HFFc6 (cell line): ENCODE measurements at places on chromosomes 1 and 21. TPM values are rescaled to one million over a fixed set of nuclear protein-coding genes. Genes with fewer than 3 reads are reported as not detected.

- H3K36me3 ChIP-seq, result peaks cover 17% of the 10 kb centered on the region; the same call in 1 of the 2 replicates
- H3K27ac ChIP-seq, result peak overlapping the region; percentile 70
- peaks cover 30% of the 10 kb centered on the region for H3K4me1 ChIP-seq
Observed at GRCh38 chr1:227317011-227317451, 1.3 kb downstream of the CDC42BPA start.

C4BPB gene
- 0.15 to 0.74 TPM (median 0.21 TPM) in 3 replicates for total RNA-seq

GRCh38 chr1:77063118-77063517, 156.1 kb downstream of the PIGK start:
- no peaks in the 10 kb centered on the region; the same call in none of the 2 replicates for H3K27me3 ChIP-seq
- no peaks in the 10 kb centered on the region for H3K36me3 ChIP-seq
- H3K4me3 ChIP-seq, result no peak overlapping the region
- H3K27ac ChIP-seq, result no peak overlapping the region

- no peak for DNase-seq
- H3K4me1 ChIP-seq, result peaks cover 17% of the 10 kb centered on the region
- no peak overlapping the region for H3K27ac ChIP-seq
- H3K4me3 ChIP-seq, result no peak overlapping the region
Observed at GRCh38 chr1:21661886-21662285, 7.3 kb downstream of the RAP1GAP start.

BNIPL gene
- 0.06 to 0.34 TPM (median 0.31 TPM) in 3 replicates for total RNA-seq

- H3K4me3 ChIP-seq, result no peak overlapping the region
- no peaks in the 10 kb centered on the region; the same call in 1 of the 2 replicates for H3K27me3 ChIP-seq
- H3K27ac ChIP-seq, result no peak overlapping the region
- no peak for DNase-seq
- H3K4me1 ChIP-seq, result peaks cover 5% of the 10 kb centered on the region; the same call in 1 of the 2 replicates
- H3K36me3 ChIP-seq, result no peaks in the 10 kb centered on the region
Observed at GRCh38 chr1:220221269-220221668, 51.0 kb downstream of the RAB3GAP2 start.

DNA sequence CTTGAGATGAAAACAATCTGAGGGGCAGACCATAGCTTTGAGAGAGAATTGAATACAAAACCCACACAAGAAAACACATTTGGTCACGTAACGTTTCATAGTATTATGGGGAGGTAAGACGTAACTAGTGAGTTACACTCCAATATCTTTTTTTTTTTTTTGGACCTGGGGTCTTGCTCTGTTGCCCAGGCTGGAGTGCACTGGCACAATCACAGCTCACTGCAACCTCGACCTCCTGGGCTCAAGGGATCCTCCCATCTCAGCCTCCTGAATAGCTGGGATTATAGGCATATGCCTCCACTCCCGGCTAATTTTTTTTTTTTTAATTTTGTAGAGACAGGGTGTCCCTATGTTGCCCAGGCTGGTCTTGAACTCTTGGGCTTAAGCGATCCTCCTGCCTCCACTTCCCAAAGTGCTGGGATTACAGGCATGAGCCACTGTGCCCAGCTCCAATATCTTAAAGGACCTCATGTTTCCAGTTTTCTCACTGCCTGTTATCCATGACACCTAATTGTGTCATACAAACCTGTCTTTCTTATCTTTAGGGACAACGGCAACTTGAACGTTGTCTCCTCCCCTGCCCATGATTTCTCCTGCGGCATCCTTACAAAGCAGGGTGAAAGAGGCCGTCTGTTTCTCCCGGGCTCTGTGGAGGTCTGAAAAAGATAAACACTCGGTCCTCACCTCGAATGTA, 5.3 kb downstream of the TRIM45 start:
- no peaks in the 10 kb centered on the region for H3K36me3 ChIP-seq
- H3K27ac ChIP-seq, result no peak overlapping the region
- DNase-seq, result no peak
- no peaks in the 10 kb centered on the region for H3K27me3 ChIP-seq

GRCh38 chr1:215022204-215022603, 60.3 kb upstream of the KCNK2 start:
- no peak for DNase-seq
- peak overlapping the region; percentile 92 for H3K27ac ChIP-seq
- no peaks in the 10 kb centered on the region for H3K27me3 ChIP-seq
- H3K4me3 ChIP-seq, result peak overlapping the region; percentile 81
- H3K36me3 ChIP-seq, result peaks cover 36% of the 10 kb centered on the region
- peaks cover 84% of the 10 kb centered on the region for H3K4me1 ChIP-seq

PTPN22 gene
- 1.0 to 1.6 TPM (median 1.6 TPM) in 3 replicates for total RNA-seq

GRCh38 chr1:51346086-51346942, 16.0 kb upstream of the TTC39A start:
- no peaks in the 10 kb centered on the region for H3K36me3 ChIP-seq
- no peak overlapping the region for H3K27ac ChIP-seq
- no peaks in the 10 kb centered on the region for H3K4me1 ChIP-seq
- no peak for DNase-seq
- peaks cover 27% of the 10 kb centered on the region for H3K27me3 ChIP-seq

DNA sequence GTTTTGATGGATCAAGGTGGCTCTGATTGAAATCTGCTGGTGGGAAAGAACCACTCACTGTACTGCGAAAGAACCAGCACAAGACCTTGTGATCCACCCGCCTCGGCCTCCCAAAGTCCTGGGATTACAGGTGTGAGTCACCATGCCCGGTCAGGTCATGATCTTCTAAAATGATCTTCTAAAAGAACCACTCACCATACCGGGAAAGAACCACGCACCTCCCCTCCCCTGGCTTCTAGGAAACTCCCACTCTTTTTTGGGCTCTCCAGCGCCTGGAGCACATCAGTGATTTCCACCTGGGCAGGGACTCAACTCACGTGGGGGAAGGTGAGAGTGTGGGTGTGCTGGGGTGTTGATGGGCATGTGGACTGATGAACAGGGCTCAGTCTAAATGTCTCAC, 7.9 kb upstream of the RAB7B start:
- H3K27ac ChIP-seq, result no peak overlapping the region
- no peaks in the 10 kb centered on the region for H3K36me3 ChIP-seq
- H3K4me1 ChIP-seq, result no peaks in the 10 kb centered on the region

- H3K36me3 ChIP-seq, result peaks cover 18% of the 10 kb centered on the region
- no peaks in the 10 kb centered on the region for H3K4me1 ChIP-seq
- H3K4me3 ChIP-seq, result no peak overlapping the region
- H3K27me3 ChIP-seq, result no peaks in the 10 kb centered on the region
Observed at GRCh38 chr1:220241072-220241663, 31.1 kb downstream of the RAB3GAP2 start.

MYOG gene
- not detected in 3 replicates for total RNA-seq

- H3K4me3 ChIP-seq, result peak overlapping the region; percentile 81
- peaks cover 45% of the 10 kb centered on the region for H3K36me3 ChIP-seq
Observed at GRCh38 chr1:246609632-246610031, 43.4 kb downstream of the CNST start.

DNA sequence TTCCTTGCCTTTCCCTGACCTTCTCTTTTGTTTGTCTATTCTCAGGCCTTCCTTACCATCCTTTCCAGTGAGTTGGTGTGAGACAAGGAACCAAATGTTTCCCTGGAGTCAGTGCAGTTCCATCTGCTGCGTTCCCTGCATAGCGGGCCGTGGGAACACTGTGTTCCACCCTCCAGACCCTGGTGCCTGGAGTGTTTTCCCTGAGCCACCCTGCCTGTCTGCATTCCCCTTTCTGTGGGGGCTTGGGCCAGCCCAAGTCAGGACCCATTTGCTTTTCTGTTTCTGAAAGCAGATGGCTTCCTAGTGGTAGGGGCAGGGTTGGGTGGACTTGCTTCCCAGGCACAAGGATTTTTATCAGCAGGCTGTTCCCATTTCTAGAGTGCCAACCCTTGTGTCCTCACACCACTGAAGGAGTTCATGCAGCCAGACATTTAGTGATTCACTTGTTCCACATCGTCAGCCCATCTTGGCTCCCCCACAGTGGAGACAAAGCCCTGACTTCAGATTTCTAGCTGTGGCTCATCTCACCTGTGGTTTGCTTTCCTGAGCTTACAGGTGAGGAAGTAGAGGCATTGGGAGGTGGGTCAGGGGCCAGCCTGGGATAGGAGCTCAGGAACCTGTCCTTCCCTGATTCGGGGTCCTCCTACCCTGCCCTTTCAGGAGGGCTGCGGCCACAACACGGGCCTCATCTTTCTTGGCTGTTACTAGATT, 14.1 kb upstream of the MYOG start:
- peaks cover 31% of the 10 kb centered on the region for H3K27me3 ChIP-seq
- H3K27ac ChIP-seq, result no peak overlapping the region
- peaks cover 6% of the 10 kb centered on the region; the same call in 1 of the 2 replicates for H3K36me3 ChIP-seq
- H3K4me3 ChIP-seq, result no peak overlapping the region
- no peaks in the 10 kb centered on the region for H3K4me1 ChIP-seq

SPATA45 gene
- not detected in 3 replicates for total RNA-seq

RHD gene
- total RNA-seq, result 0.17 TPM in 1 of 3 replicates, not detected in the others

RIPK4 gene
- total RNA-seq, result 0.05 to 0.11 TPM (median 0.08 TPM) in 3 replicates

- H3K4me3 ChIP-seq, result no peak overlapping the region
- no peaks in the 10 kb centered on the region for H3K36me3 ChIP-seq
- H3K4me1 ChIP-seq, result no peaks in the 10 kb centered on the region
Observed at GRCh38 chr1:196102826-196103225, 505.4 kb downstream of the KCNT2 start.

- H3K4me3 ChIP-seq, result no peak overlapping the region
- H3K27me3 ChIP-seq, result no peaks in the 10 kb centered on the region
- no peaks in the 10 kb centered on the region for H3K36me3 ChIP-seq
- H3K27ac ChIP-seq, result no peak overlapping the region
Observed at GRCh38 chr1:89807983-89808382, 12.8 kb upstream of the LRRC8D start.

DNA sequence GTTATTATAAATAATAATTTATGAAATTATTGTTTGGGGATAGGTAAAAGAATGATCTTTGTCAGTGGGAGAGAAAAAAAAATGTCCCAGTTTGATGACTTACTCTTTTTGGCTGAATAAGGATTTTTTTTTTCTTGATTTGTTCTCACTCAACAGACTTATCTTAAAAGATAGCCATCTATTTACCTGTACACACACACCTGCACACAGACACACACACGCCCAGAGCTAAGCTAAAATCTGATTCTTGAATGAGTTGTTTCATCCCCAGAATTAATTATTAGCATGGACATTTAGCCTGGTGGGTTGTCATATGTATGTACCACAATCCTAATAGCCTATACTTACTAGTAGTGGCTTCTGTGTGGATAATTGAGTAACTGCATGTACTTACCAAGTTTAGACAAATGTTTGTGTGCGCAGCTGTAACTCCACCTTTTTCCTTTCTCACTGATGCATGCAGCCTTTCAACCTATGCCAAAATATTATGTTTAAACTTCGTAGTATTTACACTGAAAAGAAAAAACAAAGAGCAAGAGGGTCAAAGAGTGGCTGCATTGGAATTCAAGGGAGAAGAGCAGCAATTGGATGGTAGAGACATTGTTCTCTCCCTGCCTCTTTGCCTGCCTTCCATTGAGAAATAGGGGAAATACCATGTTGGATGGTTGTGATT, 174.3 kb downstream of the ADGRL2 start:
- no peak for DNase-seq
- H3K36me3 ChIP-seq, result no peaks in the 10 kb centered on the region
- H3K4me3 ChIP-seq, result no peak overlapping the region
- peaks cover 6% of the 10 kb centered on the region; the same call in 1 of the 2 replicates for H3K4me1 ChIP-seq
- H3K27ac ChIP-seq, result no peak overlapping the region; the same call in 1 of the 2 replicates

DNA sequence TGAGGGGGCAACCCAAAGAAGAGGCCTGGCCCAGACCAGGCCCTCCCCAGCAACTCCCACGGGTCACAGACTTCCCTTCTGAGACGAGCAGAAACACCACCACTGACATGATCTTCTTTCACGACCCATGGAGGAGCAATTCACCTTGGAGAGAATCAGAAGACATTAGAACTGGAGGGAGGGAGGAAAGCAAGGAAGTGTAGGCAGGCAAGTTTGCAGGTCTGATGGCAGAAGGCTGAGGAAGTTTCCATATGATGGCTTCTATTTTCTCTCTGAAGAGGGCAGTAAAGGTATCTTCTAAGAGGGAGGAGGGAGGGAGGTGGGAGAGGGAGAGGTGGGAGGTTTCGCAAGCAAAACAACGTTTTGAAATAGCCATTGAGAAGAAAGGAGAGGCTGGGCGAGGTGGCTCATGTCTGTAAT, 1.4 kb upstream of the UBXN10 start:
- no peaks in the 10 kb centered on the region for H3K4me1 ChIP-seq
- DNase-seq, result no peak
- H3K4me3 ChIP-seq, result no peak overlapping the region
- H3K27ac ChIP-seq, result no peak overlapping the region
- peaks cover 46% of the 10 kb centered on the region for H3K27me3 ChIP-seq
- H3K36me3 ChIP-seq, result peaks cover 4% of the 10 kb centered on the region

GRCh38 chr1:213162862-213163261, 111.8 kb downstream of the RPS6KC1 start:
- H3K27ac ChIP-seq, result no peak overlapping the region
- DNase-seq, result no peak
- H3K4me3 ChIP-seq, result no peak overlapping the region
- H3K27me3 ChIP-seq, result no peaks in the 10 kb centered on the region
- H3K36me3 ChIP-seq, result peaks cover 8% of the 10 kb centered on the region

GRCh38 chr1:162822391-162823200, 32.1 kb downstream of the HSD17B7 start:
- no peaks in the 10 kb centered on the region for H3K36me3 ChIP-seq
- H3K4me3 ChIP-seq, result peak overlapping the region; percentile 89
- DNase-seq, result no peak
- peaks cover 37% of the 10 kb centered on the region for H3K4me1 ChIP-seq
- no peaks in the 10 kb centered on the region for H3K27me3 ChIP-seq
- H3K27ac ChIP-seq, result no peak overlapping the region

DNA sequence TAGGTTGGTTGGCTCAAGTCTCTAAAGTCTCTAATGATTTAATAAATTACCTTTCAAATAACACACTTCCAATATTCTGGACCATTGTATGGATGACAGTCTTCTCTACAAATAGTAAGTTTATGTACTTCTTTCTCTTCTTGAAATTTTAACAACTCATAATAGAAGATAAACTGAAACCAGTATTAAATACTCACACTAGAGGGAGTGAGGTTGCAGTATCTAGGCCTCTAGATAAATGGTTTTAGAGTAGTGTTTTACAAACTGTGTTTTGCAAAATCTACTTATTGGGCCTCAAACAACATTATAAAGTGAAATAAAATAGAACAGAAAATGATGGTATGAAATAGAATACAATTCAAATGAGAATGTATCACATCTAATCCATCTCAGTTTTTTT, 479.9 kb upstream of the BRINP3 start:
- no peaks in the 10 kb centered on the region for H3K36me3 ChIP-seq
- no peaks in the 10 kb centered on the region for H3K27me3 ChIP-seq
- no peak overlapping the region for H3K4me3 ChIP-seq
